Body of pancreas (tissue), 4 donors: ENCODE measurements at places on chromosomes 16 and 17.

- DNase-seq = no peak
Measured at GRCh38 chr17:57634713-57635465, 110.2 kb downstream of the CCDC182 start.

GRCh38 chr16:10923650-10924214, 18.5 kb downstream of the DEXI start:
- peak; percentile 60 for DNase-seq

GRCh38 chr17:69814031-69814430, 261.0 kb upstream of the KCNJ16 start:
- no peak for DNase-seq

GRCh38 chr17:35730400-35731005, 936 bp upstream of the RASL10B start:
- DNase-seq = no peak

DNA sequence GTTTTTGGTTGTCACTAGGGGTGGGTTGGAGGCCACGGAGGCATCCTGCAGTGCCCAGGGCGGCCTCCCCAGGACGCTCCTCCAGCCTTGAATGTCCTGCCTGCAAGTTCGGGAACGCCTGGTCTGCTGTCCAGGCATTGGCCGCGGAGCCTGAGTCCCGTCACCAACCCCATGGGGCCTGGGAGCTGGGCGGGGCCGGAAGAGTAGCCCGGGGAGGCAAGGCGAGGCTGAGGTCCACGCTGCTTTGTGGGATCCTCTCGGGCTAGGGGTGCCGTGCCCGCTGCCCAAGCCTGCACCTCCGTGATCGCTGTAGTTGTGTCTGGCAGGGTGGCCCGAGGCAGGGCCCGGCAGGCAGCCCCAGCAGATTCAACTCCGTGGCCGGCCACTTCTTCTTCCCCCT, 12.8 kb downstream of the TELO2 start:
- DNase-seq = no peak

DNA sequence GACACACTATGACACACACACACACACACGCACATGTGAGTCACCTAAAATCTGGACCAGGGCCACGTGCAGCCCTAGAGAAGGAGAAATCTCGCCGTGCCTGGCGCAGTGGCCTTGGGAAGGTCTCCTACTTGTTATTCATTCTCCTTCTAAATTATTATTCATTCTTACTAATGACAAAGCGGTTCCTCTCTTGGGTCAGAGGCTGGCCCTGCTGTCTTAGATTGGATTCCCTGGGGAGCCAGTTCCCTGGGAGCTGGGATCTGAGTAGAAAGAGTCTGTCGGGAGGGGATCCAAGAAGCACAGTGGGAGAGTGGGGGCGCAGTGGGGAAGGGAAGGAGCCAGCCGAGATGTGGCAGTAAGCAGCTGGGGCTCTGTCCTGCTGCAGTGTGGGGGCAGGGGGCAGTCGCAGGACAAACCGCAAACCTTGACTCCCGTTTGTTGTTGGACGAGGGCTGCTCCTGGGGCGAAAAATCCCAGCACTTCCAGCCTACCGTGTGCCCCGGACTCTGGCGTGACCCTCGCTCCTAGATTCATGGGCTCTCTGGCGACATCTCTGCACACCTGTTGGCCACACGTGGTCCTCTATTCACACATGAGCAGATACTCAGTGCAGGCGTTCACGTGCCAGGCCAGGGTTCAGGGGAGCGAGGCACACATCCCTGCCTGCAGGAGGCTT, 18.7 kb upstream of the JPH3 start:
- no peak for DNase-seq

DNA sequence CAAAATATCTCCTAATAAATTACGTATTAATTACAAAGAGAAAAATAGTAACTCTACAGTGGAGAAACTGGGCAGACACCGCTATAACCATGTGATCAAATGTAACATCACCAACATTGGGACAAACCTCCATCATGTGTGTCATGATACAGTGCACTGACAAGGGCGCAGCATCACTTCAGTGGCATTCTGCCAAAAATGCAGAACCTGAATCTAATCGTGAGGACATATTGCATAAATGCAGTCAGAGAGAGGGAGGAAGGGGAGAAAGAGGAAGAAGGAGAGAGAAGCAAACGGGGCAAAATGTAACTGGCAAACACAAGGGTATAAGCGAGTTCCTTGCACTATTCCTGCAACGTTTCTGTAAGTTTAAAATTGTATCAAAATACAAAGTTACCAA, 74.2 kb upstream of the MARCHF10 start:
- no peak for DNase-seq

DNA sequence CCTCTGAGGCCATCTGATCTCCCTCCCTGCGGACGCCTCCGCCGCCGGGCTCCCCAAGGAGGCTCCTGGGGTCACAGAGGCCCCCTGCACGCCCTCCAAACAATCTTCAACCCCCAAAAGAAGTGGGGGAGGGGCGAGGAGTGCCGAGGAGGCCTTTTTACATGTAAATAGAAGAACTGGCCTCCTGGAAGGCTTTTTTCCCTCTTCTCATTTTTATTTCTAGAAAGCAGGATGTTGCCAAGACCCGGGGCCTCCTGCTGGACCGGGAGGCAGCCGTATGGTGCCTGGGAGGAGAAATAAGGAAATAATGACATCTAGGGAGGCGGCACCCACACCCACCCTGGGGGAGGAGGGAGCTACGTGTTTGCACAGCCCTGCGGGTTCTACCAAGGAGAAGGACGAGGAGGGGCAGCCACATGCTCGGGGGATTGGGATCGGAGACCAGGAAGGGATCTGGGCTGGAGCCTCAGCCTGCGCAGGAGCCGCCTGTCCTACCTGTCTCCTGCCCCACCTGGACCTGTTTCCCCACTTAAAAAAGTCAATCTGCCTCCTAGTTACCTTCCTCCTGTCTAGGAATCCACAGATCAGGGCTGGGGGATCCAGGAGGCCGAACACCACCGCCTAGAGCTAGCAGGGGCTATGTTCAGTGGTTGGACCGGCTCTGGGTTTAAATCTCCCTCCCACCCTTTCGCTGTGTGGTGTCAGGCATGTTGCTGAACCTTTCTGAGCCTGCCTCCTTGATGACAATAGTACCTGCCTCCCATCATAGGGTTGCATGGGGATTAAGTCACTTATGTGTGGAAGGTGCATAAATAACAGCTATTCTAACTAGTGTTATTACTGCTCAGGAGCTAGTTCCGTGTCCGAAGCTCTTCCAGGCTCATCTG, 175.7 kb upstream of the GSE1 start:
- DNase-seq = peak; percentile 86

DNA sequence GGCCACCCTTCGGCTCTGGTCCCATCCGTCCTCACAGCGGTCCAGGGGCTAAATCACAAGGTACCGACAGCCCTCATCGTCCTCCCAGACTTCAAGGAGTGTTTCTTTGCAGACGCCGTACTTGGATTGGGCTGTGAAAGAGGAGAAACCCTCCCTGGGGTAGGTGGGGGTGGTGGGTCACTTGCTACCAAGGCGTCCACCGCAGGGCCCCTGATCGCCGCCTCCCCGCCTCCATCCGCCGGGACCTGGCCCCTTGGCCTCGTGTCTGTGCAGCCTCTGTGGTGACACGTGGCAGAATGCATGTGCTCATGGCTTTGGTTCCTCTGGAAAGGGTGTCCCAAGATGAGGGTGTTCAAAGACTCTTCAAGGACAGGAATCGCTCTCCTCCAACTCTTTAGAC, 151.4 kb downstream of the BANP start:
- DNase-seq = no peak

DNA sequence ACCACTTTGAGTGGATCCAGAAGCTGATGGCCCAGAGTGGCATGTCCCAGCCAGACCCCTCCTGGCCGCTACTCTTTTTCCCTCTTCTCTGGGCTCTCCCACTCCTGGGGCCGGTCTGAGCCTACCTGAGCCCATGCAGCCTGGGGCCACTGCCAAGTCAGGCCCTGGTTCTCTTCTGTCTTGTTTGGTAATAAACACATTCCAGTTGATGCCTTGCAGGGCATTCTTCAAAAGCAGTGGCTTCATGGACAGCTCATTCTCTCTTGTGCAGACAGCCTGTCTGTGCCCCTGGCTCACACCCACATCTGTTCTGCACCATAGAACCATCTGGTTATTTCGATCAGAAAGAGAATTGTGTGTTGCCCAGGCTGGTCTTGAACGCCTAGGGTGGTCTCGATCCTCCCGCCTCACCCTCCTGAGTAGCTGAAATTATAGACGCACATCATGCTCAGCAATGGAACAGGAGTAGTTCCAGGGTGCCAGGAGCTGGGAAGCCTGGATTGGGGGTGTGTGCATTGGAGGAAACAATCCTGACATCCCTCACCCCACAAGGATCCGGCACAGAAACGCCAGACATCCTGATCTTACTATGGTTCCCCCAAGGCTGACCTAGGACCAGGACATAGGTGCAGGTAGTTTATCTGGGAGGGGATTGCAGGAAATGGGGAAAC, 4.6 kb downstream of the PRSS21 start:
- no peak for DNase-seq

DNA sequence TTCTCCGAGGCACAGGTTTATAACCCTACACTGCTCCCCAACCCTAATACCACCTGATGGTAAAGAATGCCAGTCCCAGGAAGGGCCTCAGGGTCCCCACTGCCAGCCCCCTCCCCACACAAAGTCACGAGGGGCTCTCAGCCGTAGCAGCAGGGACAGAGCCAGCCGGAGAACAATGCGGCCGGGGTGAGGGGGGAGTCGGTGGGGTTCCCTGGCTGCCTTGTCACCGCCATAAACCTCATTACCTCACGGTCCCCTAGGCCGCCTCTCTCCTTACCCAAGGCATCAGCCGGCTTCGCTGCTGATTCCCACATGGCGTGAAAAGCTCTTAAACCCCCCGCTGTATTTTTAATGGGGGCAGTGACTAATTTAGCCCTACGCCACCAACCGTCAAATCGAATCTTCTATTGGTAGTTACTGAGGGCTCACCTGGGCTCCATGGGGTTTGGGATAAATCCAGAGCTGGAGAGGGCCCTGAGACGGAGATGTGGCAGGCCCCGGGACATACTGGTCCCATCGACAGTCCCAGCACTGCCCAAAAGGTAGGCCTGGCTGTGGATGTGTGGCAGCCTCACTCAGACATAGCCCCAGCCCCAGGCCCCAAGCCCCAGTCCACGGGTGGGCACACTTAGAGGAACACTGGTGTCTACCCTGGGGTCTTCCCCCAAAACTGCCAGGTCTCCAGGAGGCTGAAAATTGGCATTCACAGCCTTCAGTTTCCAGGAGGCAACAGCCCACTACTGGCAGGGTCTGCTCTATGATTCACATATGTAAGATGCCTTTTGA, 115.3 kb downstream of the C16orf78 start:
- no peak for DNase-seq

GRCh38 chr16:1940273-1941161, 2.5 kb downstream of the MSRB1 start:
- DNase-seq = peak; percentile 97

DNA sequence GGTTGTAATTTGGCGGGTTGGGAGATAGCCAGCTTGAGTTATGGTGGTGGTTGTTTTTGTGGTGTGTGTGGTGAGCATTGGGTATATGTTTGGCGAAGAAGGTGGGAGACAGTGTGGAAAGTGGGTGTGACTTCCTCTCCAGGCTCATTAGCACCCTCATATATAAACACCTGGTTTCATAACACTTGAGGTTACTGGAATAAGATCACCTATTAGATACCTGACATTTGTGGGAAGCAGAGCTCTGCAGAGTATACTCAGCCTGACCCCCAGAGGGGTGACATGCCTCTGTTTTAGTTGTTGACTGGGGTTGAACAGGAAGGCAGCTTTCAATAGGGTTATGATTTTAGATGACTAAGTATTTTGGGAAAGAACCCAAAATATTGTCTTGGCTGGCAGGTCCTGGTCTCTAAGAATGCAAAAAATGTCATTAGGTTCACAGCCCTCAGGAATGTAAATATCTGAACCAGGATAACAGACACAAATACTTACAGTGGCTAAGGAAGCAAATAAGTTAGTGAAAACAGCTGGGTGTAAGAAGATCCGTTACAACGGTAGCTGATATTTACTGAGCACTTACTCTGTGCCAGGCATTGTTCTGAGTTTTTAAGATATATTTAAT, 18.3 kb upstream of the EFCAB13 start:
- DNase-seq = no peak

GRCh38 chr16:3842994-3843393, 37.5 kb downstream of the CREBBP start:
- DNase-seq = no peak

DNA sequence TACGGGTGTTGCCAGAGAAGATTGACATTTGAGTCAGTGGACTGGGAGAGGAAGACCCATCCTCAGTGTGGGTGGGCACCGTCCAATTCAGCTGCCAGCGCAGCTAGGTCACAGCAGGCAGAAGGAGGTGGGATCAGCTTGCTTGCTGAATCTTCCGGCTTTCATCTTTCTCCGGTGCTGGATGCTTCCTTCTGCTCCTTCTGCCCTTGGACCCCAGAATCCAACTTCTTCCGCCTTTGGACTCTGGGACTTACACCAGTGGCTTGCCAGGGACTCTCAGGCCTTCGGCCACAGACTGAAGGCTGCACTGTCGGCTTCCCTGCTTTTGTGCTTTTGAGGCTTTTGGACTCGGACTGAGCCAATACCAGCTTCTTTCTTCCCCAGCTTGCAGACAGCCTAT, 46.1 kb upstream of the RPL38 start:
- DNase-seq = no peak

- DNase-seq = peak; percentile 82
Measured at GRCh38 chr17:39174920-39175694, 9.1 kb upstream of the ARL5C start.

DNA sequence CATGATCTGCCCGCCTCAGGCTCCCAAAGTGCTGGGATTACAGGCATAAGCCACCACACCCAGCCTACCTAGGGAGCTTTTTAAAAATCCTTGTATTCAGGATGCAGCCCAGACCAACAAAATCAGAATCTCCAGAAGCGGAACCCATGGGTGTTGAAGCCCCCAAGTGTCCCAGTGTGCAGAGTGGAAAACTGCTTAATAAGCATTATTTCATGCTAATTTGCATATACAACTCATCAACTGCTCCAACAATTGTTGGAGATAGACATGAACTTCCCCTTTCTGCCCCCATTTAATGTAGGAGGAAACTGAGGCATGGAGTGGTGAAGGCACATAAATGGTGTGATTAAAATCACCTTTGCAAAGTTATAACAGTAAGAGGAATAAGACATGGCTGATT, 84.3 kb upstream of the C16orf82 start:
- DNase-seq = no peak

DNA sequence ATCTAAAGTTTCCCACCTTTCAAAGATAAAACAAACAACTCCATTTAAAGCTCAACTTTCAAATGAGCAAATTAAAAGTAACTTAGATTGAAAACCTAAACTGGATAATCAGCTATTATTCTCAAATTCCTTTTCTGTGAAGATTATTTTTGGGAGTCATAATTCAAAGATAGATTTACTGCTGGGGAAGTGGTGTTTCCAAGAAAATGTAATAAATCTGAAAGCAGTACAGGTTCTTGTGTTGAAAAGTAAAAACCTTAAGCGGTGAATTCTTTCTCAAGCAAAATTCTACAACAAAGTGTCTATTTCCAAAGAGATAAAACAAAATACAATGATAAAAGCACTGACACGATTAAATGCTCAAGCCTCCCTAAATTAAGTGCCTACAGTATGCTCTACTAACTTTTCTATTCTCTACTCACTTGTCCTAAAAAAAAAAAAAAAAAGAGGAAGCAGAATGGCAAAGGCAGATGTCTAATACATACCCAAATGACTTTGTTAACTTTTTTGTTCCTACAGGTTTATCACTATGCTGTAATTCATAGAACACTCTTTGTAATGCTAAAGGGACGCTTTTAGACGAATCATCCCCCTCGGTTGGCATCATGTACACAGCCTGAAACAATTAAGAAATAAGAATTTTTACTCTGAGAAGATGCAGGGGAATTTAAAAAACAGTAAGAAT, 34.5 kb downstream of the LITAFD start:
- DNase-seq = no peak
